GM04504 (cell line): ENCODE measurements at places on chromosomes 1 and 21.
A peak's percentile ranks its signal among the peaks of the same experiment; 100 is the strongest.

- DNase-seq: peak; percentile 70
These were observed at the start of gene RAB13 for GRCh38 chr1:153985941-153986761. Gene RAB13, minus strand, starts transcription at chr1:153986339. Its CDS starts 103 bp downstream, at chr1:153986236.

GRCh38 chr21:36964827-36965719 is 1.4 kb downstream of the HLCS start:
- no peak for DNase-seq

GRCh38 chr1:19066874-19067181 is 110.4 kb upstream of the IFFO2 start:
- no peak for DNase-seq

GRCh38 chr1:222061711-222062359 is 319.9 kb upstream of the DUSP10 start:
- no peak for DNase-seq

- DNase-seq: peak; percentile 55
These were observed 35.8 kb upstream of the RIPK4 start for GRCh38 chr21:41802684-41803083.

DNA sequence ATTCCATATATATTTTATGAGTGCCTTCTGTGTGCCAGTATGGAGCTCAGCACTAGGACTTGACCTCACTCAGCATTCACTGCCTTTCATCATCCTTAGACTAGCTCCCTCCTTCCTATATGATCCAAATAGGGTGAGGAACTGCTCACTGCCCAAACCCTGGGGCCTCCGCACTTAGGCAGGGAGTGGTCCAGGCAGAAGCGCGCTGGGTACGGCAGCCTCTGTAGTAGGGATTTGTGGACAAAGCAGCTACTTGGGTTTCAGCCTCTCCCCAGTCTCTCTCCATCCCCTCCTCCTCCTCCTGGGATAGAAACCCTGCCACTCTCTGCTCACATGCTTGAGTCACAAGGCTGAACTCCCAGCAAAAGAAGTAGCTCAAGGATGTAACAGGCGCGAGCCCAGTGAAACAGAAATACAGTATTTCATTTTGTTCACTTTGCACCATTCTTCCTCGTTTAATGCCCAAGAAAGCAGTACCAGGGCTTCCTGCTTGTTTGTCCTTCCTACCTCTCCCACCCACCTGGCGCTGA is 32.9 kb downstream of the PLEKHA6 start:
- DNase-seq: no peak

DNA sequence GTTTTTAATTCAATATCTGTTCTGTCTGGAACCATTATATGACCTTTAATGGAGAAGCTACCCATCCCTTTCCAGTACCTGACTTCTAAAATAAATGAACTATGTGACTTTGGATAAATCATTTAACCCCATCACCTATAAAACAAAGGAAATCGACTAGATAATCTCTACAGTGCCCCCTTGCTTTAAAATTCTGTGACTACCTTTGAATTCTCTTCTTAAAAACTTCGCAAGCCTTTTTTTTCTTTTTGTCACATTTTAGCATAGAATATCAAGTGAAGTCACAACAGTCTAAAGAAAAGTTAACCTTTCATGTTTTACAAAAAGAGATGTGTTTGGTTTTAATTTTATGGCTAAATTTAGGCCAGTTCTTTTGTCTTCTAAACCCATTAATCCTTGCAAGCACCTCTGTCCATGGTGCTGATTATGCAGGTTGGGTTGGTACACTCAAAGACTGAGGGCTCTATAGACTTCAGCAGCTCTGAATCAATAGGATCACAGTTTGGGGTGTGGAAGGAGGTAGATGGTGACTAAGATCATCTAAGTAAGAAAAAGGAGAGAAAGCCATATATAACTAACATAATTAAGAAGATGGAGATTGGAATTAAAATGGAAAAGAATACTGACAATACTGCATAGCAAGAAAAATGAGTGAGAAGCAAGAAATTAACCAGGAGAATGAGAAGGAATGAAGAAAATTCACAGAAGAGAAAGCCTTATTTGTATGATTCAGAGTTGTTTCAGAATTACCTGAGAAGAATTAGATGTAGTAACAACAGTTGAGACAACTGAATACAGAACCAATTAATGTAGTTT is 59.2 kb downstream of the TBX15 start:
- DNase-seq: no peak

DNA sequence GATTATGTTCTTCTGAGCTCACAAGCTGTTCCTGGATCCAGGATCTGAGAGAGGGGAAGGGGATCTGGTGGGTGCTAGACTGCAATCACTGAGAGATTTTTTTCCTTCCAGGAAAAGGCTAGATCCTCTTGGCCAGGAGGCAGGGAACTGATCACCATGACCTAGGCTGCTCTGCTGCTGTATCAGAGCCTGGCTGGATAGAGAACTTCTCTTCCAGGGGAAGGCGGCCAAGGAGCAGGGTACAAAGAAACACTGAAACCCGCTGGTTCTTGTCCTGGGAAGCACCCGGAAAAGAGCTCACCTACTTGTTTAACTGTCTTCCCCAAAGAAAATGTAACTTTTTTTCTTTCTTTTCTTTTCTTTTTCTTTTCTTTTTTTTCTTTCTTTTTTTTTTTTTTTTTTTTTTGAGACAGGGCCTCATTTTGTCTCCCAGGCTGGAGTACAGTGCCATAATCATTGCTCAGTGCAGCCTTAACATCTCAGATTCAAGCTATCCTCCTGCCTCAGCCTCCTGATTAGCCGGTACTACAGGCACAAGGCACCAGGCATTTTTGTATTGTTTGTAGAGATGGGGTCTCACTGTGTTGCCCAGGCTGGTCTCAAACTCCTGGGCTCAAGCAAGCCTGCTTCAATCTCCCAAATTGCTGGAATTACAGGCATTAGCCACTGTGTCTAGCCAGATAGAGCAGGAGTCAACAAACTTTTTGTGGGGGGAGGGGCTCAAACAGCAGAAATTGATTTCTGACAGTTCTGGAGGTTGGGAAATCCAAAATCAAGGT is 12.4 kb upstream of the RPS6KA1 start:
- DNase-seq: no peak
